ENCODE measurements at places on chromosomes 1 and 21.
A peak's percentile ranks its signal among the peaks of the same experiment; 100 is the strongest.

GRCh38 chr1:223531742-223532341, 133.7 kb downstream of the CAPN8 start:
- DNase-seq = peak; percentile 58

GRCh38 chr1:93078986-93079654, at the start of gene MTF2:
Gene MTF2, plus strand, starts transcription at chr1:93079283. Its CDS starts 244 bp downstream, at chr1:93079527.
- DNase-seq = peak; percentile 95

DNA sequence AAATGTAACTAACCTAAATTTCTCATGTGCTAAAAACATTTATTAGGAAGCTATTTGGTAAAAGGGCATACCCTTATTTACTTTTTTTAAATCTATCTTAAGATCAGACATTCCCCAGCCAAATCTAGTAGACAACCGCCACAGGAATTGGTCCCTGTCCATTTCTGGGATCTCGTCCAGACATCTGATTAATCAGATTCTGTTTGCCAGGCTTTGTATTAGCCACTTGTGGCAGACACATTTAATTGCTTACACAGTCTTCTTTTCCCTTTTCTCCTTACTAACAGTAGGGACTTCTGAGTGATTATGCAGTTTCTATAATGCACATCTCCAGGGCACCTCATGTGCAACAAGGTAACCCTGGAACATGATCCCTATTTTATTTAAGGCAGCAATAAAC, 449.0 kb upstream of the RGS18 start:
- no peak for DNase-seq

- no peak for DNase-seq
Observed at GRCh38 chr1:230030122-230030821, 36.8 kb upstream of the GALNT2 start.

GRCh38 chr1:214363386-214363785, 82.4 kb downstream of the SMYD2 start:
- DNase-seq = no peak

DNA sequence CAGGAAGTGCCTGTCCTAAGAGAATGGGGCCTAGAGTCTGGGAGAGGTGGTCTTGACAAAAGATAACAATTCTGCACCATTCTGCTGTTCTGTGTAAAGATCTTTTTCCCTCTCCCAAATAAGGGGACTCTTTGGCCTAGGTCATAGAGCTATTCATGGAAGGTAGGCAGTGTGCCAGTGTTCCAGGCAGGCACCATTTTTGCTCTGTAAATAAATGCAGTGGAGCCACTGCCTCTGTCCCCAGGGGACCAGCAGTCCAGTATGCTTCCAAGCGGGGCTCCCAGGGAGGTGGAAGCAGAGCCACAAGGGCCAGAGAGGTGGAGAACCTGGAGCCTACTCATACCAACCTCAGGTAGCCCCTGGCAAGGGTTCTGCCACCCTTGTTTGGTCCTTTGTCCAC, 25.9 kb downstream of the KCNA2 start:
- DNase-seq = no peak

DNA sequence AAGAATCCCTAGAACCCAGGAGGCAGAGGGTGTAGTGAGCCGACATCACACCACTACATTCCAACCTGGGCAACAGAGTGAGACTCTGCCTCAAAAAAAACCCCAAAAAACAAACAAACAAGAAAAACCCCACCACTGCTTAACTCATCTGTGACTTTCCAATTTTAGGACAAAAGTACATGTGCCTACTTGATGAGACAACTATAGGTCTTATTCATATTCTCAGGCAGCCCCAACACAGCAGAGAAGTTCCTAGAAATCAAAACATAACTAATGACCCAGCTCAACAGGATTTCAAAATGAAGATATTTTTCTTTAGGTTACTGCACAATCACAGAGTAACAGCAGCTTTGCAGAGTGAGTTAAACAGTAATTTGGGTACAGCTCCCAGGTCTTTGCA, 26.4 kb downstream of the TIAM1 start:
- no peak for DNase-seq

- no peak for DNase-seq
Observed at GRCh38 chr1:94929351-94930217, 2.7 kb upstream of the CNN3 start.

GRCh38 chr1:243343970-243344937, 88.4 kb downstream of the SDCCAG8 start:
- DNase-seq = peak; percentile 51

DNA sequence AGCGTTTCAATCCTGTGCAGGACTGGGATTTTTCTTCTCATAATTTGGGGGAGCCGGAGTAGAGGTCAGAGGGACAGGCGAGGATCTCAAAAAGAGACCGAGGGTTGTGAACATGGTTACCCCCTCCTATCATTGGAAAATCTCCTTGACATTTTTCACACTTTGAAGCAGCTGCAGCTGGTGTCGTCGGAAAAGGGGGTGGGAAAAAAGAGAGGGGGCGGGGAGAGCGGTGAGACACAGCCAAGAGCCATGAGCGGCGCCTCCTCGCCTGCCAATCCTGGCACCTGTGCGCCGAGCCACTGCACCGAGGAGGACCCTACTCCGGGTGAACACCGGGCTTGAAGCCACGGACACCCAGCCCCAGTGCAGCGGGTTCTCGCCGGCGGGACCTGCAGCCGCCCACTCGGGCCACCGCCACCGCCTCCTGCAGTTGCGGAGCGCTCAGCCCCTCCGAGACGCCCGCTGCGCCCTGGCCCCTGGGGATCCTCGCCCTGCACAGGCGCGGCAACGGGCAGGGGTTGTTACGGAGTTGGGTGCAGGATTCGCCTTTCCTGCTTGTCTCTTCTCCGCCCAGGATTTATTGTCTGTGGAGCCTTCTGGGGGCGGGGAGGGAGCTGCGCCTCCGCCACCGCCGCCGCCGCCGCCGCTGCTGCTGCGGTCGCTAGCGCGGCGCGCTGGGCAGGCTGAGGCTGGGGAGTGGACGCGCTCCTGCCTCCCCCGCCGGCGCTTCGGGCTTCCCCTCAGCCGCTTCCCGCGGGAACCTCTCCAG, at the start of gene LRRC7:
TSS of gene LRRC7 (plus strand) at position 271 of the 769 bp plus-strand sequence. CDS start 718 bp downstream, outside the sequence.
- DNase-seq = no peak

GRCh38 chr1:57101209-57101608, 135.4 kb upstream of the C8B start:
- peak; percentile 5 for DNase-seq

DNA sequence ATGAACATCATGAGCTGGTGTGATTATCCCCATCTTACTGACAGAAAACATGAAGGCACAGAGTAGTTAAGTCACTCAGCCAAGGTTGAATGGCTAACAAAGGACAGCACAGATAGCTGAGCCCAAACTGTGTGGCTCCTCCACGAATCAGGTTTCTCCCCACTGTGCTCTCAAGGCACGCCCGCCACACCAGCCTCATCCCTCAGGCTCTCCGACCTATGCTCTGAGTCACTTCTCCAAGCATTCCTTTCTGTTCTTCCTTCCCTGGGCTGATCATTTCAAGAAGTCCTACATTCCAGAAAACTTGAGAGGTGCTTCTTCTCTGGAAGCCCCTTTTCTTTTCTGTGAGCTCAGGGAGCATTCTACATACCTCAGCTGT, 25.3 kb upstream of the SDC3 start:
- no peak for DNase-seq

- no peak for DNase-seq
Observed at GRCh38 chr21:45439901-45440461, 35.0 kb downstream of the COL18A1 start.

DNA sequence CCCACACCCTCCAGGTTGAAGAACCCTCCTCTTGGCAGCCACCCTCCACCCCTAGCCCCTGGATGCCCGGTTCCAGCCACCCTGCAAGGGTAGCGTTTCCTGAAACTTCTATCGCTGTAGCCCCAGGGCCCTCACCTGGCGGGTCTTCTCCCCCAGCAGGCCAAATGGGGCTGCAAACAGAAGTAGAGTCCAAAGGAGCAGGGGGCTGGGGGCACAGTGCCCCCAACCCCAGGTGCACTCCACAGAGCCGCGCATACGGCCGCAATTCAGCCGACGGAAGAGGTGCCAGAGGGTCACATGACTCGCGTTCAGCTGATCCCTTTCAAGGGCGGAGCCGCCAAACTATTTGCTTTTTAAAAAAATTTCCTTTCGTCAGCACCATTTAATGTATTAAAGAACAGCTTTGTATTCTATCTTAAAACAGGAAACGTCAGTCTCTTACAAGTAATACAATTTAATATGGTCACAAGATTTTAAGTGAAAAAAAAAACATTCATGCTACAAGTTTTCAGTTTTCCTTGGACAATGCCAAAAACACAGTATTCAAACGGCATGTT, at the start of gene GLMP:
TSS of gene GLMP (minus strand) at position 289 of the 557 bp plus-strand sequence. CDS start at position 255, 34 bp downstream.
- peak; percentile 59 for DNase-seq

DNA sequence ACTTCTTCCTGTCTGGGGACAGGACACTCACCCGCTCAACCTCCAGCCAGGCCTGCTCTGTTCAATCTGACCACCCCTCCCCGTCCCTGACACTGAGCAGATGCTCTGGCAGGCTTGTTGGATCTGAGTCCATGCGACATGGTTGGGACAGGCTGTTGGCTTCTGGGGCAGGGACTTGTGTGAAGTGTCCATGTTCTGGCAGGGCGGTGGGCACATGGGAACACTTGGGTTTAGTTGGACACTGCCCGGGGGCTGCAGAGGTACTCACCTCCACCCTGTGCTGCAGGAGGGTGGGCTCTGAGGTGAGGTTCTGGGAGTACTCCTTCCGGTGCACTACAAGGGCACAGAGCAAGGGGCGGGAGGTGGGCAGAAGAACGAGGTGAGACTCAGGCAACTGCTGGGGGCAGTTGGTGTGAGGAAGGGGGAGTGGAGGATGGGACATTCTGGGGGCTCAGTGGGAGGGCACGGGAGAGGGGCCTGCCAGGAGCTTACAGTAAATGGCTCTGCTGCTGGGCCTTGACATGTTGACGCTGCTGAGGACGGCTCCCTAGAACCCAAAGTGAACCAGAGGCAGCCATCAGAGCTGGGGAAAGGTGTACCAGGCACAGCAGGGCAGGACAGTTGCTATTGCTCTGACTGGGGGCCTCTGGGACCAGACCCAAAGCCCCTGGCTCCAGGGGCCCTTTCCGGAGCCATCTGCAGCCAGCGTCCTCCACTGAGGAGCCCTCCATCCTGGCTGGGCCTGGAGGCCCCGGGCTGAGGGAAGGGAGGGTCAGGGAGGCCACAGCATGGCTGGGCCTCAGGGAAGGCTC, 2.3 kb downstream of the EPS8L3 start:
- DNase-seq = no peak

- no peak for DNase-seq
Observed at GRCh38 chr1:40914927-40915569, 52.9 kb upstream of the CITED4 start.

GRCh38 chr21:27674041-27674615, 707.2 kb upstream of the ADAMTS5 start:
- no peak for DNase-seq

DNA sequence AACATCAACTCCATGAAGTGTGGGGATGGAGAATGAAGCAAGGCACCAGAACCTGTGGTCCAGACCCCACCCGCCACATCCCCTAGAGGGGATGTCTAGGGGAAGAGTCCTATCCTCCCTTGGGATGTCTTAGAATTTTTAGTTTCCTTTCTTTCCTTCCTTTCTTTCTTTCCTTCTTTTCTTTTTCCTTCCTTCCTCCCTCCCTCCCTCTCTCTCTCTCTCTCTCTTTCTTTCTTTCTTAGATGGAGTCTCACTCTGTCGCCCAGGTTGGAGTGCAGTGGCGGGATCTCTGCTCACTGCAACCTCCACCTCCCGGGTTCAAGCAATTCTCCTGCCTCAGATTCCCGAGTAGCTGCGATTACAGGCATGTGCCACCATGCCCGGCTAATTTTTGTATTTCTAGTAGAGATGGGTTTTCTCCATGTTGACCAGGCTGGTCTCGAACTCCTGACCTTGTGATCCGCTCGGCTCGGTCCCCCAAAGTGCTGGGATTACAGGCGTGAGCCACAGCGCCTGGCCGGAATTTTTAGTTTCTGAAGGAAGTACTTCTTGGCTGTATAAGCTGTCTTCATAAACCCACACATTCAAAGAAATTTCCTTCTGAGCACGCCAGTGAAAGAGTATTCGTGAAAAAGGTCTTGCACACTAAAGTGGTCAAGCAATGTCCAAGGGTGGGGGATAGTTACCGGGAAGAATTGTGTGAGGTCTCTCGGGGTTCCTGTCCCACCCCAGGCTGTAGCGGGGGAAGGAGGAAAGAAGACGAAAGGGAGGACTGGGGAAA, 20.8 kb upstream of the LEFTY2 start:
- no peak for DNase-seq

DNA sequence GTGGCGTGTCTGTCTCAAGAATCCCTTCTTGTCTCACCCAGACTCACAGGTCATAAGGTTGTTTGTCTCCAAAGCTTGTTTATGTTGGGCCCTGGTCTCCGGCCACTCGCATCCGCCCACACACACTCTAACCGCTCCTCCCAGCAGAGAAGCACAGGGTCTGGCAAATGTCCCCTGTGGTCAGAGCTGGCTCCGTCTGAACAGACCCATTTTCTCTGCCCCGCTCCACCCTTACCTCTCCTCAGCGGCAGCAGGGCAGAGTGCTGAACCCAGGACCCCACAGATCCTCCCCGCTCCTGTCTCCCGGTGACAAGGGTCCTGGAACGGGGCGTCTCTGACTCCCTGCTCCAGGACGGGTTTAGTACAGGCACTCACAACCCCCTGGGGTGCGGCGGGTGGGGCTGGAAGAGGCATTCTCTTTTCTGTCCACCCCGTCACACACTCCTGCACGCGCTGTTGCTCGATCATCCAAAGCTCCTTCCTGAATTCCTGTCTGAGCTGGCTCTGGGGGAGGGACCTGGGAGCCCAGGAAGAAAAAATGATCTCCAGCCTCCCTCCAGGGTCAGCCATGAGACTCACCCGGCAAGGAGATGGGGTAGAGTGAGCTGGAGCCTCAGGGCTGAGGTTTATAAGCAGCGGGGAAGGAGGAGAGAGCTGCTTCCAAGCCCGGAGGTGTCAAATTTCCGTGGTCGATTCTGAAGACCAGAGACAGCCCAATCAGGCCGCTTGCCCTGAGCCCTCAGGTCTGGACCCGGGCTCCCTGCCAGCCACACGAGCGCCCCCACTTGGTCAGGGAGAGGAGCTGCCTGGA, at the start of gene S100A13:
TSS of gene S100A13 (minus strand) at position 602 of the 811 bp plus-strand sequence. CDS start 1,033 bp downstream, outside the sequence.
- peak; percentile 89 for DNase-seq

- DNase-seq = no peak
Observed at GRCh38 chr1:110684491-110684890, 9.8 kb upstream of the KCNA3 start.

DNA sequence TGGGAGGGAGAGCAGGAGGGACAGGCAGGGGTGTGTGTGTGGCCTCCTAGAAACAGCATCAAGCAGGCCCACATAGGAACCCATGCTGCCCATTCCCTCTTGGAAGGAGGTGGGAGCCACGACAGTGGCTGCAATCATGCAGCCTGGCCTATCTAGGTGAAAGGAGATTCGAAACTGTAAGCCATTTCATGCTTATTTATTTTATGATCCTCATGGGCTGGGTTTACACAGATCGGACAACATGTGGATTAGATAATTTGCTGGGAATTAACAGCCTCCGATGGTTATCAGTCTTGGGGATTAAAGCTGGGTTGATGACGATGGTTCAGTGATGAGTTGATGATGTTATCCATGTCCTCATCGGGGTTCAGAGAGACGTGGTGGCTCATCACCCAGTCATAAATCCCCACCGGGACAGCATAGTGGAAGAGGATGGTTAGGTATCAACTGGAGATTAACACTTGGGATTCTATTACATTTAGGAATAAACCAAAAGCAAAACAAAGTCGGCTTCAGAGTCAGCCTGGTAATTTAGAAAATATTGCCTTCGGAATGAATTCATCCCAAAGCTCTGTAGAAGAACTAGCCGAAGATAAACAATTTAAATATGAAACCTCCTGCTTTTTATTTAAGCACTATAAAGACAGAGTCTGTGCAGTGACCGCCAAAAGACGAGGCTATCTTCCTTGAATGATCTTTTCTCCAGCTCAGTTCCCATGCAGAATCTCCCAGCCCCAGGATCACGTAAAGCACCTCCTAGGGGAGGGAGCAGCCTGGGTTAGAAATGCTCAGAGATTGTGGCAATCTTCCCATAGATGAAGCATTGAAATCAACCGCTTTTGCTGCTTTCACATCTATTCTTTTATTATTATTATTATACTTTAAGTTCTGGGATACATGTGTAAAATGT, 252.8 kb downstream of the FOXD2 start:
- no peak for DNase-seq
